T1000 (cell line): ENCODE measurements at places on chromosomes 7 and 10.
A peak's percentile ranks its signal among the peaks of the same experiment; 100 is the strongest.

DNA sequence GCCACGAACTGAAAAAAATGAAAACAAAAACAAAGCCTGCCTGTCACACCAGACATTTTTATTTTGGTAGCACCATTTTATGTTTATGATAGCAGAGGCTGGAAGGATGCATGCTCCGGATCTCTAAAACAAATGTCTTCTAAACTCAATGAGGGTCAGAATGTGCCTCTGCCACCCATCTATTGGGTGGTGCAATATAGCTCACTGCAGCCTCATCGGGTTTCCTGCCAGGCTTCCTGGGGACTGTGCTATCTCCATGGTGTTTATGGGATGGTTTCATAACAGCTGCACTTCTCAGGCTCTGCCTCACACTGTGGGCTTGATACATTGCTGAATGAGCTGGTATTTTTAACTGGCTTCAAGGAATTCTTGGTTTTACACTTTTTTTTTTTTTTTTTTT, 94.4 kb downstream of the ITIH5 start:
- DNase-seq: no peak

- no peak for DNase-seq
Measured at GRCh38 chr10:27660268-27660667, 85.4 kb downstream of the MKX start.

GRCh38 chr7:20777377-20778062, 9.2 kb downstream of the SP8 start:
- DNase-seq: no peak

DNA sequence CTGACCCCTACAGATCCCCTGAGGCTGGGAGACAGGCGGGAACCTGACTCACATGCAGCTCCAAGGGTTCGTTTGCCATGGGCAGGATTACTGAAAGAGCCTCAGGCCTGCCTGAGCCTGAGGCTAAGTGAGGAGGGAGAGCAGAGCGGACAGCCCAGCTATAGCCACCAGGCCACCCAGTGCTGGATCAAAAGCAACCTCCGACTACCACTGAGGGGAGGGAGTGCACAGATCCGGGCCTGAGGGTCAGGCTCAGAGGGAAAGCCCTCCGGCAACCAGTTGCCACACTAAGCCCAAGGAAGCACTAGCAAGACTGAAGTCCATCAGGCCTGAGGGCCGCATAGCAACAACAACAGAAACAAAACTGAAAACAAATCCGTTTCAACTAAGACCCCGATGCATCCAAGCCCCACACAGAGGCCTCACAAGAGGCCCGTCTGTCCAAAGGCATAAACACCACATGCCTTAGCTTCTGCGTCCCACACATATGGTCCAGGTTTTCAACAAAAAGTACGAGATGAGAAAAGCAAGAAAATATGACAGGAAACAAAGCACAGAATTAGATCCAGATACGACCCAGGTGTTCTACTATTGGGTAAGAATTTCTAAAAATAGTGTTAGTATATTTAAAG, 92.5 kb upstream of the VIPR2 start:
- DNase-seq: no peak

DNA sequence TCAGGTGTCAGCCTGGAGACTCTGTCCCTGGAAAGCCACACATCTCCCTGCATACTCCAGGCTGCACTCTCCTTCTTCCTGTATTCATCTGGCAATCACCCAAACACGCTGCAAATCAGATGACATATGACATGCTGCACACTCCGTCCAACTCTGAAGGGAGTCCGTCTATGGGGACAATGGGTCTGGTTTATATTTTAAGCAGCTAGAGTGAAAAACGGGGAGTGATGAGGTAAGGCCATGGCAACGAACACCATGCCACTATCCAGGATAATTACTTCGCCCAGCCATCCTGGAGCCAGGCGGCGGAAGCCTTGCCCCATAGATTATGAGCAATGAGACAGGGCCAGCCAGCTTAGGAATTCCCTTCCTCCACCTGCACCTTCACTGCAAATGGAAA, 140.1 kb downstream of the PLXNA4 start:
- DNase-seq: no peak

- DNase-seq: no peak
Measured at GRCh38 chr7:24879291-24879690, 100.7 kb downstream of the OSBPL3 start.

DNA sequence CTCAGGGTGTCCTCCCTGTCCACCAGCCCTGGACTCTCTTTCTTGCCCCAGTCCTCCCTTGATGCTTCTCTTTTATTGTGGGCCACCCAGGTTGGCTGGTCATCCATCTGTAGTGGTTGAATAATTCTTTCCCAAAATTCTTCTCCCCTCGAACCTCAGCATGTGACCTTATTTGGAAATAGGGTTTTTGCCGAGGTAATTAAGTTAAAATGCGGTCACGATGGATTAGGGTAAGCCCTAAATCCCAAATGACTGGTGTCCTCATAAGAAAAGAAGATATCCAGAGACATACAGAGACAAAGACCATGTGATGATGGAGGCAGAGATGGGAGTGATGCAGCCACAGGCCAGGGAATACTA, 74.3 kb downstream of the GFRA1 start:
- DNase-seq: no peak

- DNase-seq: no peak
Measured at GRCh38 chr10:34651416-34652195, 163.5 kb downstream of the PARD3 start.

DNA sequence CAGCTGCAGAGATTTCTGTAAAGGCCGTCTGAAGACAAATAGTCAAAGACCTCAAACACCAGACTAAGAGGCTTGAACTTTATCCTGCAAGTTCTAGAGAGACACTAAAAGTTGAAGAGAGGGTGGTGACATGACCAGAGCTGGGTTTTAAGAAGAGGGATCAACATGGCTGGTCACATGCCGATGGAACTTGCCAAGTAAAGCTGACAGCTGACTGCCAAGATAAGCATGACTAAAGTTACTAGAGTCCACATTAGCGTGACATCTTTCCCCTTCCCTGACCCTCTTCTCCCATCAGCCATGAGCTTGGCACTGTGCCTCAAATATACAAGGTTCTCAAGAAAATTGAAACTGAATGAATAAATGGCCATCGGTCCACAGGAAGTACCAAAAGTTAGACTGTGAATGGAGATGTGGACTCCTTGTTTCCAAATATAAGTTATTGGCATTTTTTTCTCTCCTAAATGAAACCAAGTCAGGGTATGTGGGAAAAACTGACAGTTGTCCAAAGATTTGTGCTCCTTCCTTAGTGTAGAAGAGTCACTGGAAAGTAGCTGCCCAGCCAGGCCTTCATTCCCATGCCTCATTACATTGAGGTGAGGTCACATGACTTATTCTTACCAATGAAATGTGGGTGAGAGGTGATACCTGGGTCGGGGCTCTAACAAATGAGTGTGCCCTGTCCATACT, 24.5 kb downstream of the XPNPEP1 start:
- no peak for DNase-seq

- DNase-seq: no peak
Measured at GRCh38 chr10:67839951-67840350, 2.0 kb upstream of the DNAJC12 start.

- no peak for DNase-seq
Measured at GRCh38 chr7:135414850-135415439, 95.0 kb downstream of the CNOT4 start.

GRCh38 chr10:62460393-62460792, 86.2 kb downstream of the ZNF365 start:
- no peak for DNase-seq

GRCh38 chr7:134619627-134620331, 26.9 kb upstream of the BPGM start:
- no peak for DNase-seq

DNA sequence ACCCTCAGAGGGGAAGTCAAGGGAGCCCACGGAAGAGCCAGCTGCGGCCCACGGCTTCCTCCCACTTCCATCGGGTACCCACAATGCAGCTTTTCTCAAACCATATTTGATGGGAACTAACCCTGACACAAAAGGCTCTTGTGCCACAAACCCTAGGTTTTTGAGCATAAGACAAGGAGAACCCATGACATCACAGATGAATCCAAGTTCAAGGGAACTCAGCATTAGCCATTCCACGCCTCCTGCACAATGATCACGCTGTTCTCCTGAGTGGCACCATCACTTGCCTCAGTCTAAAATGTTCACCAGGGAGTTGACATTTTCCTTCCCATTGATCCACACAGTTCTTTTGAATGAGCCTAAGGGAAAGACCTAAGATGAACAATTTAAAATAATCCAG, 70.4 kb downstream of the ITIH5 start:
- no peak for DNase-seq

DNA sequence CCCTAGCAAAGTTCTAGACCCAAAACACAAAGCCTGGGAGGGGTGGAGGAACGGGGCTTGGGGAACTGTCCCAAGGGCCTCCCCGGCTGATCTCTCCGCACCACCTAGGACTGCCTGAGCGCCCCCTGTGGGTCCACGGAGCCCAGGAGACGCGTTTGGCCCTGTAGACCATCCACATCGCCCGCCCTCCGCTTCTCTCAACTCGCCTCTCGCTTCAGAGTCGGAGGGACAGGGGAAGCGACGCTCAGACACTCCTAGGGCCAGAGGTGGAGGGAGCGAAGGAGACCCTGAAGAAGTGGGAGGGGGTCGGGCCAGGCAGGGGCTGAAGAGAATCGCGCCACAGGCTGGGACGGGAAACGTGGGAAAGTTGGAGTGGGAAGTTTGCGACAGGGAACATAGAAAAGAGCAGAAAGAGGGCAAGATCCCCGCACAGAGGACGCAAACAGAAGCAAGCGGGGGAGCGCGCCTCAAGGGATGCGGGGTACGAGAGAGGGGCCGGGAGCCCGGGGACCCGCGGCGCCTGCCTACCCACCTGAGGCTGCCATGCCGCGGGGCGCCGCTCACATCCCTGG, 378 bp downstream of the PIK3AP1 start:
- DNase-seq: no peak

- DNase-seq: no peak
Measured at GRCh38 chr7:101225650-101226049, 7.7 kb downstream of the ZNHIT1 start.

GRCh38 chr7:104453190-104453589, 124.8 kb downstream of the LHFPL3 start:
- DNase-seq: no peak

- no peak for DNase-seq
Measured at GRCh38 chr7:123724817-123725253, 24.0 kb downstream of the WASL start.

- peak; percentile 17 for DNase-seq
Measured at GRCh38 chr7:26705567-26705966, 158.8 kb downstream of the SKAP2 start.

DNA sequence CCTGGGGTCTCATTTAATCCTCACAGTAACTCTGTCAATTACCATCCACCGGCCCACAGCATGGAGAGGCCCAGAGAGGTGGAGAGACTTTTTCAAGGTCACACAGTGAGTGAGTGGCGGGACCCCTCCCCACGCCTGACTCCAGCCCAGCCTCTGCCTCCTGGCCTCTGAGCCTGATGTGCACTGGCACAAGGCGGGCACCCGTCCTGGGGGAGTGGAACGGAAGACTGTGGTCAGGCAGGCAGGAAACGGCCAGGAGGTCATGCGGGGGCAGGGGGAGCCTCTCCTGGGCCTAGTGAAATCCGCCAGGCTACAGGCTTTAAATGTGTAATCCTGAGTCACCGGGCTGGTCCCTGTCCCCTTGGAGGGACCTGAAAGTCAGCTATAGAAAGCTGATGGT, 32.2 kb downstream of the ZCCHC24 start:
- DNase-seq: peak; percentile 63

GRCh38 chr10:93437086-93437945, 44.8 kb downstream of the MYOF start:
- DNase-seq: peak; percentile 81

DNA sequence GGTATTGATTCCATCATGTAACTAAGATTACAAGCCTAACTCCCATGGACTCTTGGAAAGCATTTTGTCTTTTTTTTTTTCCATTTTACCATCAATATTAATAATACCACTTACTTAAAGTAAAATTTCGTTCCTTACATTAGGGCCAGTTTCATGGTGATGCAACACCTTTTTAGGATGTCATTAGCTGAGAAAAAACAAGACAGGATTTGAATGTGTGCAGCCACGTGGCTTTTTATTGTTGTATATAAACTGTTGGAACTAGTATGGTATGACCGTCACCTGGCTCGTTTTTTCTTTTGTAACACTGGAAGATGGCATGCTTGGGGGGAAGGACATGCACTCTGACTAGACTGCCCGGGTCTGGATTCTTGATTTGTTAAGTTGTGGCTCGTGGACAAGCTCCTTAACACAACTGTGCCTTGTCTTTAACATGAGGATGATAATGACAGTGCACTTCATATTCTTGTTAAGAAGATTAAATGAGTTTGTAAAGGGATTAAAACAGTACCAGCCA, 42.1 kb downstream of the ARHGAP21 start:
- no peak for DNase-seq

DNA sequence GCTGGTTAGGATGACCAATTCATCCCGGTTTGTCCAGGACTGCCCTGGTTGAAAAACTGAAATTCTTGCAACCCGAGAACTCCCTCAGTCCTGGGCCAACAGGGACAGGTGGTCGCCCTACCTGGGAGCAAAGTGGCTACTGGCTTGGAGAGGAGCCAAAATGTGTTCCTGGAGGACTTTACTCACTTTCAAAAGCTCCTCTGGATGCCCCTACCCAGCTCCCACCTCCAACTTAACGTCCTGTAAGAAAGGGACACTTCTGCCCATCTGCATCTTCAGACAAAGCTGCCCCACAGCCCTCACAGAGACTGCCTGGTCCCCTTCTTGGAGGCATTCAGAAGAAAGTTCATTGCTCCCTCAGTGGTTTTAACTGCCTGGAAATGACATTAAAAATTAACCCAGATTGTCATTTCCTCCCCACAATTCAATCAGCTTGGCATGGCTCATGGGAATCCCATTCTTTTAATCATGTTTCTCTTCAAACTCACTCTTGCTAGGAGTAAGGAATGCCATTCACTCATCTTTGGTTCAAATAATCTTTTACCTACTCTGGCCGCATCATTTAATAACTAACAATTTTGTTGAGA, 24.0 kb upstream of the HSPA12A start:
- no peak for DNase-seq

GRCh38 chr7:94760446-94761100, 104.6 kb upstream of the SGCE start:
- no peak for DNase-seq

DNA sequence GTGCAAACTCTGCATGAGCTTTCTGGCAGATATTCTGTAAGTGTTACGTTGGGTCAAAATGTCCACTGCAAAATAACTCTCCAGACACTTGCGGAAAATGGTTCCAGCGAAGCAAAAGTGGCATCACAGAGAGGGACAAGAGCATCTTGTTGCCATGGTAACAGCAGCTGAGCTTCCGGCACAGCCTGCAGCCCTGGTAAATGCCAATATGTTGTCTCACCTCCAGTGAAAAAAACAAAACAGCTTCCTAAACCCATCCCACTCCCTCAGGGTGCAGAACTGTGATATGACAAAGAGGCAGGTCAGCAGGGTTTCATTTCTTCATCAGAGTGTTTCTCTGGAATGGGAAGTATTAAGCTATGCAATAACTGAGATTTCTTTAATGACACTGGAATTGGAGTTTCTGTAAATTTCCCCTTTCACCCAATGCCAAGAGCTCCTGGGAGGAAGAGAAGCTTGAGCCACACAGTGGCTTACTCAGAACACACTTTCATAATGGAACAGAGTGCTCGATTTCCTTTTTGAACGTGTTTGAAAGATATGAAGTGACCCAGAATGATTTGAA, 65.6 kb downstream of the FOXI2 start:
- DNase-seq: no peak

GRCh38 chr10:112434988-112435619, 11.6 kb downstream of the ZDHHC6 start:
- DNase-seq: no peak
